Mucosa of gallbladder (tissue), 1 donor: ENCODE measurements at places on chromosomes 2 and 18.

DNA sequence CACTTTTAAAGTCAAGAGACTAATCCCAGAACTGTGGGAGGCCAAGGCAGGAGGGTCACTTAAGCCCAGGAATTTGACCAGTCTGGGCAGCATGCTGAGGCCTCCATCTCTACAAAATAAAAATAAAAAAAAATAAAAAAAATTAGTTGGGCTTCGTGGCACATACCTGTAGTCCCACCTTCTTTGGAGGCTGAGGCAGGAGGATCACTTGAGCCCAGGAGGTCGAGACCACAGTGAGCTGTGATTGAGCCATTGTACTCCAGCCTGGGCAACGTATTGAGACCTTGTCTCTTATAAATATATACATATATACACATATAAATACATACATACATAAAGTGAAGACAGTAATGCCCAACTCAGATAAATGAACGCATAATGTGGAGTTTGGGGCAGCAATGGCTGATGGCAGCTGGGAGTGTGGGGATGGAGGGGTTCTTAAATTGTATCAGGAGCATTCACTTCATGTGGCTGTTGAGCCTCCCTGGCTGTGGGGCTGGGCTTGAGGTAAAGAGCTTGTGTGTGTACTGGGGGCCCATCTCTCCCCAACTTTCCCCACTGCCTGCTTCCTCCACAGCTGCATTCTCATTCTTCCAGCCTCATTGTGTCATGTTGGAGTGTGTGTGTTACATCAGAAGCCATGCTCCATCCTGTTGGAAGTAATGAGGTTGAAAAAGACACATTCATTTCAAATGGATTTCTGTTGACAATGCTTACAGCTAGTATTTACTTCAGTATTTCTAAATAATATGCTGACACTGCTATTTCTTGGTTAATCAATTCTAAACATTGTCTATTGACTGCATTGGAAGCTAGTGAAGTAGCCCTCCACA lies 96.5 kb upstream of the HS6ST1 start:
- DNase-seq: no peak

DNA sequence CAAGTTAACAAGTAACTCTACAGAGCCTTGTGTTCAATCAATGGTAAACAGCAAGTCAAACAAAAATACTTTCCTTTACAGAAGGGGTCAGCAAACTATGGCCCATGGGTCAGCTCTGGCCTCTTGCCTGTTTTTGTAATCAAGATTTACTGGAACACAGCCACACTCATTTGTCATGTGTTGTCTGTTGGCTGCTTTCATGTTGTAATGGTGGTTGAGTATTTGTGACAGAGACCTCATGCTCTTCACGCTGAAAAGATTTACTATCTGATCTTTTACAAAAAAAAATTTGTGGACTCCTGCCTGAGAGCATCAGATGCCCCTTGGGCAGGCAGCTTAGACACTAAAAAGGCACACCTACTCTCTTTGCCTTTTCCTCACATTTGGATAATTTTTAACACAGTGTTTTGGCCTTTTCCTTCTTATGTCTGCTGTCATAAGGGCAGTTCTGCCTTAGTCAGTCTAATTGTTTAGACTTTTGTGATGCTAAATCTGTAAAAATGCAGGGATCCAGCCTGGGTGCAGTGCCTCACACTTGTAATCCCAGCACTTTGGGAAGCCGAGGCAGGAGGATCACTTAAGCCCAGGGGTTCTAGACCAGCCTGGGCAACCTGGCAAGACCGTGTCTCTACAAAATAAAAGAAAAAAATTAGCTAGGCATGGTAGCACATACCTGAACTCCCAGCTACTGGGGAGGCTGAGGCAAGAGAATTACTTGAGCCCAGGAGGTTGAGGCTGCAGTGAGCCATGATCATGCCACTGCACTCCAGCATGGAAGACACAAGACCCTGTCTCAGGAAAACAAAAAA lies 18.3 kb downstream of the IL1B start:
- DNase-seq: peak; percentile 82

DNA sequence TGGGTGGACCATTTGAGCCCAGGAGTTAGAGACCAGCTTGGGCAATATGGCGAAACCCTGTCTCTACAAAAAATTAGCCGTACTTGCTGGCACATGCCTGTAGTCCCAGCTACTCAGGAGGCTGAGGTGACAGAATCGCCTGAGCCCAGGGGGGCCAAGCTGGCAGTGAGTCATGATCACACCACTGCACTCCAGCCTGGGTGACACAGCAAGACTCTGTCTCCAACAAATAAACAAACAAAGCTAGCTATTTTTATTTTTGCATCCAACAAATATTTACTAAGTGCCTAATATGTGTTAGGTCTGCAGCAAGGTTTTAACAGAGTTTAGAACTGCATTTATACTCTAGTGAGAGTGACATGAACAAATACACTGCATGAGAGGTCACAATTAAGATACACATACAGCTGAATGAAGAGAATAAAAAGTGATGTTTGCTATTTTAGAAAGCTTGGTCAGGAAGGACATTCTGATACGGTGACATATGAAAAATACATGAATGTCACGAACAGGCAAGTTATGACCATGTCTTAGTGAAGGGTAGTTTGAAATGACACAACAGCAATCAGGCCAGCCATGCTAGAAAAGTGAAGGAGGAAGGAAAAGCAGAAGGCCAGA lies 83.2 kb upstream of the FRZB start:
- DNase-seq: no peak

GRCh38 chr2:3575534-3576262 lies 638 bp downstream of the RPS7 start:
- no peak for DNase-seq

DNA sequence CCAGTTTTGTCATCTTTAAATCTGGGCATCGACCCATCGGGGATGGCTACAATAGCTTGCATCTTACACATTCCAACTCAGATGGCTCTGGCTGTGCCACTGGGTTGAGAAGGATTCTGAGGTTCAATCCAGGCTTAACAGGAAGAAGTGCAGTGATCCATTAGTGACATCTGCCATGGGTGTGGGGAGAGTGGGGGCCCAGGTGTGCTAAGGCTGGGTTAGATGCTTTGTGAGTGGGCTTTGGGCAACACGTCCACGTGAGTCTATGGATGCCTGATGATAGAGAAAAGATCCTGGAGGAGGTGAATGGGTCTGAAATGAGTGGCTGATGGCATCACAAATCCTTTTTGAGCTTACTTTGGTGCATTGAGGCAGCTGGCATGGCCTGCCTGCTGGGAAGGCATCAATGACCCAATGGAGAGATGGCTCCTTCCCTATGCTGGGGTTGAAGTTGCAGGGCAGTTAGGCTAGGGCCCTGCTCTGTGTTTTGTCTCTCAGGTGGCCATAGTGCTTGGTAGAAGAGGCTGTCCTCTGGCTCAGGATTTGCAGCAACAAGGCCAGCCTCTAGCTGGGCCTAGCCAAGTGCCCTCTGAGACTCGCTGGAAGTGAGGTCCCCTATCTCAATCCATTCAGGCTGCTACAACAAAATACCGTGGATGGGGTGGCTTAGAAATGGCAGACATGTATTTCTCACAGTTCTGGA lies 56.7 kb downstream of the HS1BP3 start:
- DNase-seq: no peak

DNA sequence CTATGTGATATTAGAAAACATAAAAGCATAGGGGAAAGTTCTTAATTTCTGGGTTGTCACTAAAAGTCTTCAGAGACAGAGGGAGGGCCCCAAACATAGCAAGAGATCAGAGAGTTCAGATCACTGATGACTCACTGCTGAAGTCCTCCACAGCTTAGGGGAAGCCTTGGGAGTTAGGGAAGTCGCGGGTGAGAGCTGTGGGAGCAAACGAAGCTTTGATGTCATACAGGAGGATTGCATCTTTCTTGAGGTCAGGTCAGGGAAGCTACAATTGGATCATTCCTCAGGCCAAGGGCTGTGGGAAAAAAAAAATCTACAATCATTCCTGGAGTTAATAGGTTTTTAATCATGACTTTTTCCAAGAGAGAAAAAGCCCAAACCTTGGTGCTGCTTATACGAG lies 96.2 kb downstream of the COPS8 start:
- DNase-seq: no peak
